ENCODE measurements at places on chromosomes 11 and 22.

GRCh38 chr22:43881091-43882061 is 10.4 kb downstream of the PNPLA5 start:
- DNase-seq, result no peak

GRCh38 chr22:29707471-29707870 is 12.3 kb upstream of the CABP7 start:
- DNase-seq, result no peak

- no peak for DNase-seq
Measured at GRCh38 chr11:30617762-30618161, 31.6 kb upstream of the MPPED2 start.

- DNase-seq, result no peak
Measured at GRCh38 chr11:124943254-124943616, 7.4 kb upstream of the HEPACAM start.

- no peak for DNase-seq
Measured at GRCh38 chr11:20839231-20839630, 169.8 kb downstream of the NELL1 start.

DNA sequence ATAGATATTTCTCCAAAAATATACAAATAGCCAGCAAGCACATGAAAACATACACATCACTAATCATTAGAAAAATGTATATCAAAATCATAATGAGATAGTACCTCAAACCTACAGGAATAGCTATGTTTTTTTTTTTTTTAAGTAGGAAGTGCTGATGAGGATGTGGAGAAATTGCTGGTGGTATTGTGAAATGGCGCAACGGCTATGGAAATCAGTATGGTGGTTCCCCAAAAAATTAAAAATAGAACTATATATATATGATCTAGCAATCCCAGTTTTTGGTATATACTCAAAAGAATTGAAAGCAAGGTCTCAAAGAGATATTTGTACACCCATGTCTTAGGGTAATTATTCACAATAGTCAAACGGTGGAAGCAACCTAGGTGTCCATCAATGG is 46.0 kb upstream of the HIPK3 start:
- no peak for DNase-seq
